Right renal pelvis (tissue), 4 donors: ENCODE measurements at places on chromosomes 16 and 17. TPM values are rescaled to one million over a fixed set of nuclear protein-coding genes. Genes with fewer than 3 reads are reported as not detected.

The FAM234A gene
- polyA plus RNA-seq: 75.5 TPM

The FAM171A2 gene
- polyA plus RNA-seq: 36.3 TPM

The LIG3 gene
- polyA plus RNA-seq: 35.1 TPM

The CYGB gene
- polyA plus RNA-seq: 17.4 TPM

The EVPLL gene
- 0.87 TPM for polyA plus RNA-seq

The ZNF646 gene
- 12.3 TPM for polyA plus RNA-seq

The KRT12 gene
- not detected for polyA plus RNA-seq

The ASIC2 gene
- 3.7 TPM for polyA plus RNA-seq

The G6PC1 gene
- polyA plus RNA-seq: 4.5 TPM

DNA sequence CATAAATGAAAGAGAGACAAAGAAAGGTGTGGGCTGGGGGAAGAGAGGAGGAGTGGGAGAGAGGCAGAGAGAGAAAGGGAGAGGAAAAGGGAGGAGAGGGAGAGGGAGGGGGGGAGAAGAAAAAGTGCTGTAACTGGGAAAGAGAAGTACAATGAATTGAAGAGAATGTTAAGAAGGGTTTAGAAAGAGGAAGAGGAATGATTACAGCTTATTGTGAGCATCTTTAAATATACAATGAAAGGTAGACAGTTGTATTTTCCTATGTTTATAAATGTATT is 229.1 kb upstream of the PMFBP1 start:
- no peak for DNase-seq

- DNase-seq: no peak
Measured at GRCh38 chr16:57376313-57376818, 4.1 kb downstream of the CX3CL1 start.

DNA sequence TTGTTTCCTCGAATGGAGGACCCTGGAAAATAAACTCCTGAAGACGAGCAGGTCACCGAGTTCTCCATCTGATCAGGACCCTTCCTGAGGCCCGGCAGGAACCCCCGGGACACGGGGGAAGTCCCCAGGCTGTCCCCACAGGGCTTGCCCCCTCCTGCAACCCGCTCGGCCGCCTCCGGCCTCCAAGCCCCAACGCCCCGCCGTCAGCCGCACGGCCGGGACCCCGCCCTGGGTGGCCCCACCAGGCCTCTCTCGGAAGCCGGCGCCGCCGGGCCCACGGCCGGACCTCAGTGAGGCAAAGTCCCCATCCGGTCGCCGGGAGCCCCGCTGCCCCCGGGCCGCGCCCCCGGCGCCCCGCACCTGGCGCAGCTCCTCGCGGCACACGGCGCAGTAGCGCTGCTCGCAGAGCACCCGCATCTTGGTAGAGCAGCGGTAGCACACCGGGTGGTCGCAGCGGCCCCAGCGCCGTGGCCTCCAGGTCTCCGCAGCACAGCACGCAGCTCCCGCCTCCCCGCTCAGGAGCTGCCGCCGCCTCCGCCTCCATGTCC is 383 bp downstream of the ZNF598 start:
- DNase-seq: no peak

DNA sequence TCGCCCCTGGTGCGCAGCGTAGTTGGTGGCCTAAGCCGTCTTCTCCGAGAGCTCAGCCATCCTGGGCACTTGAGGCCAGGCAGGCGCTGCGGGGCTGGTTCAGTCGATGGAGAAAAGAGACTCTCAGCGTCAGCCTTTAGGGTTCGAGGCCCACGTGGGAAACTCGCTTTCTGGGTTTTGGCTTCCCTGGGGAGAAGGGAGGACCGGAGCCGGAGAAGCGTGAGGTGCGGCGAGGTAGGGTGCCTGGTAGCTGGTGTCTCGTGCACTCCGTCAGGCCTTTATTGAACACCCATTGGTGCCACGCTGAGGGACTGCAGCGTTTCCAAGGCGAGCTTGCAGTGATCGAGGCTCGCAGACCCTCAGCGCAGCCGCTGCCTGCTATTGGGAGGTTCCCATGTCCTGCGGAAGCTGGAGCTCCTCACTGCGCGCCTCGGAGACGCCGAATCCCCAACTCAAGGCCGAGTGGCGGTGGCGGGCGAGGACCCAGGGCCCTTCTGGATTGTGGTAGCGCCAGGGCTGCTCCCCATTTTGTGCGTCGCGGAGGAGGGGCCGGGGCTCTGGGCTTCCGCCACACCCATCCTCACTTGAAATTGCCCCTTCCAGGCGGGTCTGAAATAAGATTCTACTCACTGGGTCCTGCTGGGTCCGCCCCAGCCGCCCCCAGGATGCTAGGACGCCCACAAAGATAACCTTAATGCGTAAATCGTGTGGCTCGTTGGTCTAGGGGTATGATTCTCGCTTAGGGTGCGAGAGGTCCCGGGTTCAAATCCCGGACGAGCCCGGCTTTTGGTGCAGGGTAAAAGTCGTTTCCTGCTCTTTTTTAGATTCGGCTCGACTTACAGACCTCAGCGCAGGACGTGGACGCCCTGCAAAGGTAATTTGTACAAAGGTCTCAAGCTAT is 1.2 kb downstream of the OR1F1 start:
- DNase-seq: no peak

- peak; percentile 98 for DNase-seq
Measured at GRCh38 chr17:43530288-43531081, 15.7 kb downstream of the ETV4 start.

- DNase-seq: no peak
Measured at GRCh38 chr16:22402191-22402590, 27.8 kb upstream of the CDR2 start.

- no peak for DNase-seq
Measured at GRCh38 chr16:23673971-23674614, 4.6 kb upstream of the PLK1 start.

GRCh38 chr16:89202422-89203215 is 2.3 kb upstream of the SLC22A31 start:
- DNase-seq: no peak

DNA sequence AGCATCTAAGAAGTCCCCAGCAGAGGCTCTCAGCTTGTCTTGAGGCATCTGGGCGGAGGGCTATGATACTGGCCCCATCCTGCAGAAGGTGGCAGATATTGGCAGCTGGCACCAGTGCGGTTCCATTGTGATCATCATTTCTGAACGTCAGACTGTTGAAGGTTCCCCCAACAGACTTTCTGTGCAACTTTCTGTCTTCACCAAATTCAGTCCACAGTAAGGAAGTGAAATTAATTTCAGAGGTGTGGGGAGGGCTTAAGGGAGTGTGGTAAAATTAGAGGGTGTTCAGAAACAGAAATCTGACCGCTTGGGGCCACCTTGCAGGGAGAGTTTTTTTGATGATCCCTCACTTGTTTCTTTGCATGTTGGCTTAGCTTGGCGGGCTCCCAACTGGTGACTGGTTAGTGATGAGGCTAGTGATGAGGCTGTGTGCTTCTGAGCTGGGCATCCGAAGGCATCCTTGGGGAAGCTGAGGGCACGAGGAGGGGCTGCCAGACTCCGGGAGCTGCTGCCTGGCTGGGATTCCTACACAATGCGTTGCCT is at the start of gene CIITA:
TSS of gene CIITA (plus strand) at position 404 of the 543 bp plus-strand sequence. CDS start at position 533, 129 bp downstream.
- no peak for DNase-seq

- no peak for DNase-seq
Measured at GRCh38 chr17:55532670-55533069, 21.4 kb upstream of the SMIM36 start.

DNA sequence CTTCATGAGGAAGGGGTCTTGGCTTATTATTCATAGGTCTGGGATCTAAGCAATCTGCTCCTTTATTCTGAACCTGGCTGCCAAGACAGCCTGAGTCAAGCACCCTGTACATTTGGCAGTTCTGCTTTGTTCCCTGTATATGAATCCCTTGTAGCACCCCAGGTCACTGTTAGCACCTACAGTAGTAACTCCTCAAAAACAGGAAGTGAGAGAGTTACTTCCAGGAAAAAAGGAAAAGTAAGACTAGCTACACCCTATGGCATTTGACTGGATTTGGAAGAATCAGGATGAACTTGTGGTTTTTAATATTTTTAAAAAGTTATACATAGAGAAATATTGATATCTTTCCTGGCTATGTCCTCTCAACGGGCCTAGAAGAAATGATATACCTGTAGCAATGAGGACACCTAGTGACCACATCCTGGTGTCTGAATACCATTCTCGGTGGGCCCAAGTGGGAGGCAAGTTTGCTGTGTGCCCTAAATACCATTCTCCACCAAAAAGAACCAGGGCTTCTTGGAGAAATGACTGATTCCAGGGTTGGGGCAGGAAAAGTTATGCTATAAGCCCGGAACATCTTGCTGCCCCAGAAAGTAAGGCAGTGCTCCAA is 9.9 kb downstream of the ANKRD40 start:
- no peak for DNase-seq

GRCh38 chr17:83200231-83200699 is 120.9 kb downstream of the METRNL start:
- no peak for DNase-seq

DNA sequence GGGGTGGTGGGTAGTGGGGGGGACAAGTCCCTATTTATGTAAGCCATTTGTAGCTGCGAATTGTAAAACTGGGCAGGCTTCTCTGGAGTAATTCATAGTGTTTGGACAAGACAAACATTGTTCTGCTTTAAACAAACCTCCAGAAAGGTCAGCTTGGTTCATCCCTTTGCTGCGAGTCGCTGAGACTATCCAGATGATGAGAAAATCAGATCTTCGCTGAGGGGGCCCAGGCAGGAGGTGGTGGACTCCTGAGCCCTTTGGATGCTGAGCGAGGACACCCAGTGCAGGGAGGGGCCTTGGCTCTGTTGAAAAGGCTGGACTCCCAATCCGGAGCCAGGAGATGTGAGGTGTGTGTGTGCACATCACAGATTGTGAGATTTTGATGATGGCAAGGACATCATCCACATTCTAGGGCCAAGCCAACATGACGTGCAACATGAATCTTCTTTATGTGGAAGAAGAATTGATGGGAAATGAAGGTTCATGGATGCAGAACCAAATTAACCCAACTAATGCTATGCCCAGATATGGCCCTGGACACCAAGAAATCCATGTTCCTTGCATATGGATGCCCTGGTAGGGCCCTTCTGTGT is 15.0 kb upstream of the NTN1 start:
- DNase-seq: no peak

DNA sequence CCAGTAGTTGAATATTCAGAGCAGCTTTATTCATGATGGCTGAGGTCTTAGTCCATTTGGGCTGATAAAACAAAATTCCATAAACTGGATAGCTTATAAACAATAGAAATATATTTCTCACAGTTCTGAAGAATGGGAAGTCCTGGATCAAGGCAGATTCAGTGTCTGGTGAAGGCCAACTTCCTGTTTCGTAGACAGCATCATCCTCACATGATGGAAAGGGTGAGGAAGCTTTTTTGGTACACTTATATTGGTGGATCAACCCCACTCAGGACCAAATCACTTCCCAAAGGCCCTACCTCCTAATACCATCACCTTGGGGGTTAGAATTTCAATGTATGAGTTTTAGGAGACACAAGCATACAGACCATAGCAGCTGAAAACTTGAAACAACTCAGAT is 224.2 kb downstream of the CYB561 start:
- DNase-seq: no peak

DNA sequence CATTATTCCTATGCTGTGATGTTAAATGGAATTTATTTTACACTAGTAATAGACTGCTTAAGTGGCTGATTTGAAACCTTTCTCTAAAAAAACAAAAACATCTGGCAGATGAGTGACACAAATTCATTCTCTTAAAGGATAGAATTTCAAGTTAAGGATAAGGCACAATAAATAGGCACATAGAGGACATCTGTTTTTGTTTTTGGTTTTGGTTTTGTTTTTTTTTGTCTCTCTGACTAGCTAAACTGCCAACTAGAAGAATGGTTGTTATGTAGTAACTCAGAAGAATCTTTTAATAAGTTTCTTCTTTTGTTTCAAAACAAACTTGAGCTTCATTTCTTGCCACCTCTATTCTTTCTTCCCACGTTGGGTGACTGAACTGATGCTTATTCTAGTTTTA is 5.1 kb upstream of the VPS4A start:
- no peak for DNase-seq

GRCh38 chr16:69036399-69037091 is 68.9 kb upstream of the HAS3 start:
- DNase-seq: no peak

DNA sequence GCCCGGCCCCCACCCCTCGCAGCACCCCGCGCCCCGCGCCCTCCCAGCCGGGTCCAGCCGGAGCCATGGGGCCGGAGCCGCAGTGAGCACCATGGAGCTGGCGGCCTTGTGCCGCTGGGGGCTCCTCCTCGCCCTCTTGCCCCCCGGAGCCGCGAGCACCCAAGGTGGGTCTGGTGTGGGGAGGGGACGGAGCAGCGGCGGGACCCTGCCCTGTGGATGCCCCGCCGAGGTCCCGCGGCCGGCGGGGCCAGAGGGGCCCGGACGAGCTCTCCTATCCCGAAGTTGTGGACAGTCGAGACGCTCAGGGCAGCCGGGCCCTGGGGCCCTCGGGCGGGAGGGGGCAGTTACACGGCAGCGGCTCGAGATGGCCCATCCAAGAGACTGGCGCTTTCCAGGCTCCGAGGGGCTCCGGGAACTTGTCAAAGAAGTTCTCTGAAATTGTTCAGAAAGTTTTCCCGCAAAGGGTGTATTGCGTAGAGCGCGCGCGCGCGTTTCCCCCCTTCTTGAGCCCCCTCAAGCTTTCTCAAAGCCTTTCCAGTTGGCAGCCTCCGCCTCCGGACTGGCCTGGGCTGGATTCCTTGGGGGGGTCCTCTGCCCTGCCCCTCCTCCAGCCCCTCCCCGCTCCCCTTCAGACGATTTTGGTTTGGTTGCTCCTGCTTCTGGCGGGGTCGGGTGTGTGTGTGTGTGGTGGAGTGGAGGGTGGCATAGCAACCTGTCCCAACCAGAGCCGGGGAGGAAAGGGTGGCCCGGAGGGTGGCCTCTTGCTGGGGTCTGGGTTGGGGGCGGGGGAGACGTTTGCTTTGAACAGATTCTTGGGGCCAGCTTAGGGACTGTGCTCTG is 504 bp downstream of the ERBB2 start:
- DNase-seq: no peak

- no peak for DNase-seq
Measured at GRCh38 chr17:21183468-21183867, 30.5 kb downstream of the TMEM11 start.

GRCh38 chr16:89116341-89117226 is 22.9 kb downstream of the ACSF3 start:
- DNase-seq: no peak

GRCh38 chr16:58269526-58269925 is 25.3 kb downstream of the PRSS54 start:
- no peak for DNase-seq

GRCh38 chr17:81576621-81577277 is 24.6 kb upstream of the FAAP100 start:
- no peak for DNase-seq

DNA sequence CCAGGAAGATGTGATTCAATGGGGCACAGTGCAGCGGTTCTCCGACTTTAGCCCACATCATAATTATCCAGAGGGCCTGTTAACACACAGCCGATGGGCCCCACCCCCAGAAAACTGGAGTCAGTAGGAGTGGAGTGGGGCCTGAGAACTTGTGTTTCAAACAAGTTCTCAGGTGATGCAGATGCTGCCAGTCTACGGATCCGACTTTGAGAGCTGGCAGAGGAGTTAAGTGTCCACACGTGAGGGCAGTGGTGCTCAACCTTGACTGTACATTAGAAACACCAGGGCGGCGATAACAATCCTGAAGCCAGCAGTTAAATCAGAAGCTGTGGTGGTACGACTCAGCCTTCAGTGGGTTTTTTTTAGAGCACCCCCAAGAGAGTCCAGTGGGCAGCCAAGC is 75.0 kb downstream of the GPRC5B start:
- no peak for DNase-seq
